ENCODE measurements at places on chromosomes 7 and 10.

DNA sequence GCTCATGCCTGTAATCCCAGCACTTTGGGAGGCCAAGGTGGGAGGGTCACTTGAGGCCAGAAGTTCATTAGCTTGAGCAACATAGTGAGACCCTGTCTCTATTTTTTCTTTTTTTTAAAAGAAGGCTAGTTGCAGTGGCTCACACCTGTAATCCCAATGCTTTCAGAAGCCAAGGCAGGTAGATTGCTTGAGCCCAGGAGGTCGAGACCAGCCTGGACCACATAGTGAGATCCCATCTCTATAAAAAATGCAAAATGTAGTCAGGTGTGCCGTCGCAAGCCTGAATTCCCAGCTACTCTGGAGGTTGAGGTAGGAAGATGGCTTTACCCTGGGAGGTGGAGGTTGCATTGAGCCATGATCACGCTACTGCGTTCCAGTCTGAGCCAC is 7.5 kb downstream of the NYAP1 start:
- DNase-seq = no peak

- no peak for DNase-seq
Observed at GRCh38 chr10:44395902-44396670, 11.2 kb upstream of the CXCL12 start.

DNA sequence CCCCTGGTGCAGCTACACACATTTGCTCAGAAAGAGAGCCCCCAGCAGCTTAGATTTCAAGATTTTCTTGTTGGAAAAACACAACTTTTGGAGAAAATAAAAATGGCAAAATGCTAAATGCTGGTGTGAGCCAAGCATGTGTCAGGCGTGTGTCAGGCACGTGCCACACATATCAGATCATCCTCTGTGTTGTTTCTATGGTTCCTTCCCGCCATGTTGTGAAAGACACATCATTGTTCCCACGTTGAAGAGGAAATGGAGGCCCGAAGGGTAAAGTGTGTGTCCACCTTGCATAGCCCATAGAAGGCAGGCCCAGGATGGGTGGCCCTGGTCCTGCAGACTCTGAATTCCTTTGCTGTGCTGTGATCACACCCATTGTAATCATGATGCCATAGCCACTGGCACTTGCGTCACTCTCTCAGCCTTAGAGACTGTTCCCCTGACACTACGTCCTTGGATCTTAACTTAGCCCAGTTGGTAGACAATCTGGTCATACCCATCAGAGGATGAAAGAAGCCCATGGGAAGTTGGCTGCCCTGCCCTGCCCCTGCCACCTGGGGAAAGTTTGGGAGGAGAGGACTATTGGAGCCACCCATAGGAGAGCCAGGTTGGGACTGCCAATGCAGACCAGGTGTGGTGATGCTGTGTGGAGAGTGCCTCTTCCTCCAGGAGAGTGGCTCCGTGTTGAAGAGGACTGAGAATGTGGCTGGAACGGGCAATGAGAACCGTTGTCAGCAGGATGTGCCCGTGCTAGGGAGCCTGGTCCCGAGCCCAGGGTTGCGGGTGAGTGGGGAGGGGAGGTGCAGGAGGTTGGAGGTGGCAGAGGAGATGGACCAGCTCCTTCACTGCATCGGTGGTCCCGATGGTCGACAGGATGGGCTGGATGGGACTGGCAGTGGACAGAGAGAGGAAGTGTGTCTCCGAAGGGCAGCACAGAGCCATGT is 65.6 kb upstream of the IGFBP3 start:
- DNase-seq = no peak

DNA sequence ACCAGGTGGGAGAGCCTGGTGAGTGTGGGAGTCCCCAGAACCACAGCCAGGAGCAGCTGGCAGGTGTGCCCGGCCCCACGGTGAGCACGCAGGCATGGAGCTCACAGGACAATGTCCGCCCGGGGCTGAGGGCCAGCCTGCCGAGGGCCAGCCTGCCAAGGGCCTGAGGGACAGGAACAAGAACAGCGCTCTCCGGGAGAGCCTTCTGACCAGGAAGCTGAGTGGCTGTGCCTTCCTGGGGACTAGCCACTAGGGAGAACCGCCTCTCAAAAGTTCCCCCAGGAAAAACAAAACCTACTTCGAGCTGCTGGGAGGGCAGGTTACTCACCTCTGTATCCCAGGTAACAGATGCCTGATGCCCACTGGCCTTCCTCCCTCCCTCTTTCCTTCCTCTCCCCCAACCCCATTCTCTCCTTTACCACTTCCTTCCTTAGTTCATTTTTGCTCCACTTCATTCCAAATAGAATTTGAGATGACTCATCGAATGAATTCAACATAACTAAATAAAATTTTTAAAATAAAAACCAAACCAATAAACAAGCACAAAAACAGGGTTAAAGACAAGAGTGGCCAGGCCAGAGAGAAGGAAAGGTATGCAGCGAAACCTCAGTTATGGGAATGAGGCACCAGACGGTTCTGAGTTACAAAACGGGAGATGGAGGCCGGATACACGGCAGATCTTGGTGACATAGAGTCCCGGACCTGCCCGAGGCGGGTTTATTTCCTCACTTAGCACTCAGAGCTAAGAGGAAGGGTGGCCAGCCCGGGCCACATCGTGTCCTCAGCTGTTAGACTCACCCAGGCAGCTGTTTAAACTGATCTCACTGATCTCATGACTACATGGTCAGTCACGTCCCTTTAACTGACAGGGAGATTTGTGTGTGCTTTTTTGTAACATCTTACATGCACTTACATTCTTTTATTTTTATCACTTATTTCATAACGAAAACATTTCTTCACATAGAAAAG is 128.5 kb downstream of the TNS3 start:
- no peak for DNase-seq

- peak; percentile 9 for DNase-seq
Observed at GRCh38 chr10:70656489-70656888, 15.8 kb upstream of the ADAMTS14 start.

- no peak for DNase-seq
Observed at GRCh38 chr10:128078136-128078969, 47.9 kb downstream of the MKI67 start.

DNA sequence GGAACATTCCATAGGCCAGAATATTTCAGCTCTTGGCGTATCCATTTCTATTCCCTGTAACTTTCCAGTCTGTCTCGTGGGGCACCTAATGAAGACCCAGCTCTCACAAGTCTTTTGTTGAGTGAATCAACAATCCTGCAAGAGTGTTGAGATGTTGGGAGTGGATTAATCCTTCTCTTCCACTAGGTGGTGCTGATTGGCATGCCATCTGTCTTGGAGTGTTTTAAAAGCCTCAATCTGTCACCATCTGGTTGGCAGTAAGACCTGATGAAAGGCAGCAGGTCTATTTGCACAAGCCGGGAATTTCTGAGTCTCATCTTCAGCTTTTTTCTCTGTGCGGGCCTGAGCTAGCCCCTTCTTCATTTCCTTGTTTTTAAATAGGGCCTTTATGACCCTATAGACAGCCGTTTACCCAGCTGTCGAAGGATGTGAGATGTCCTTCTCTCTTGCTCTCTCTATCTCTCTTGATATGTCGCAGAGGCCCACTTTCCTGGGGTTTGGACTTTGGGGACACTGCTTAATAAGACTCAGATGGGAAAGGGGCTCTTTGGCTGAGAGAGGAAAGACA is 180.5 kb downstream of the ZNF365 start:
- no peak for DNase-seq

DNA sequence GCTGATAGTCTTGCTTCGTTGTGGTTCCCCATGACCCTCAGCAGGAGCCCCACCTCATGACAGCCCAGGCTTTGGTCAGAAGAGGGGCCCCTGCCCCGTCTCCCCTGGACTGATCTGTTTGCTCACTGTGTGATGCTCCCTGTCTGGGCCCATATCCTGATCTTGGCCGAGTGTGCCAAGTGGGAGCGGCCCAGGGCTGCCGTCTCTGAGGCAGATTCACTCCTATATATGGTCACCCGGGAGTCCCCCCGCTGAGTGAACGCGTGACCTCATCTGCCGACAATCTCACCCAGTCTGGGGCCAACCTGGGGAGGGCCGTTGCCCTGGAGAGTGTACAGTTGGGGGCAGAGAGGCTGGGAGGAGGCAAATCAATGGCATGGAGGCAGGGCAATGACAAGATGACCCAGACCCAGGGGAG is 34.5 kb downstream of the PPIF start:
- no peak for DNase-seq

Measured in activated naive CD8-positive, alpha-beta T cell treated with anti-CD3 and anti-CD28 coated beads, Interleukin-2, amount 50 U/mL, for 16 hours (primary cell).